ENCODE measurements at places on chromosomes 6 and 20. TPM values are rescaled to one million over a fixed set of nuclear protein-coding genes. Genes with fewer than 3 reads are reported as not detected.

- peak; percentile 63 for DNase-seq
Measured at GRCh38 chr20:37538003-37538402, 10.3 kb upstream of the BLCAP start.

DNA sequence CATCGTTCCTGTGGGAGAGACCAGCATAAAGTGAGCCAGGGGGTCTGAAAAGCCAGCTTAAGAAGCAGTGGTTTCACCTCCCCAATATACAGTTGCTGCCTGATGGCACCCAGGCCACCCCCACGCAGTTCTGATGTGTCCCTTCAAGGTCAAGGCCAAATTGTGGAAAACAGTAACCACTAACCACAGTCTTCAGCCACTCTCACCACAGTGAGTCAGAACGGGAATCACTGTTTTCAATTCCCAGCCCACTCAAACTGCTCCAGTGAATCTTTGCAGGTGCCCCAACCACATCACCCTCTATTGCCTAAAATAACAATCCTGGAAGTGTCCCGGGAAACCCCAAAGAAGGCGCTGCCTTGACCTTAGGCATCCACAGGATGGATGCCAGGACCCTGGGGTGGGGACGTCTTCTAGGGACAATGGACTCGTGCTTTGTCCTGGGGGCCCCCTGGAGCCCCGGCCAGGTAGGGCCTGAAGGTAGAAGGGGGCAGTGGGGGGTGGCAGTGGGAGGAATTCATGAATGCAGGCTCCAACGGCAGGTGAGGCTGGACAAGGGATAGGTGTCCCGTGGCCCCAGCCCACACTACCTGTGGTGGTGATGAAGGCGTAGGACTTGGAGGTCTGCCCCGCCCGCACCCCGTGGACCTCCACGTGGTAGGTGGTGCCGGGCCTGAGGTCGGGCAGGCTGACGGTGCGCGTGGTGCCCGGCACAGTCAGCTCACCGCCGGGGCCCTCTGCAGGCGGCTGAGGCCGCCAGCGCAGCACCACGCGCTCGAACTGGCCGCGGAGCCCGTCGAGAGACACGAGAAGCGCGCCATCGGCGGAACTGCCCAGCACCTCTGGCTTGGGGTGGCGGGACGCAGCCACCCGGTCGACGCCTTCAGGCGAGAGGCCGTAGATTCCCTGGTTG, 22.2 kb downstream of the TNXB start:
- DNase-seq = peak; percentile 73

DNA sequence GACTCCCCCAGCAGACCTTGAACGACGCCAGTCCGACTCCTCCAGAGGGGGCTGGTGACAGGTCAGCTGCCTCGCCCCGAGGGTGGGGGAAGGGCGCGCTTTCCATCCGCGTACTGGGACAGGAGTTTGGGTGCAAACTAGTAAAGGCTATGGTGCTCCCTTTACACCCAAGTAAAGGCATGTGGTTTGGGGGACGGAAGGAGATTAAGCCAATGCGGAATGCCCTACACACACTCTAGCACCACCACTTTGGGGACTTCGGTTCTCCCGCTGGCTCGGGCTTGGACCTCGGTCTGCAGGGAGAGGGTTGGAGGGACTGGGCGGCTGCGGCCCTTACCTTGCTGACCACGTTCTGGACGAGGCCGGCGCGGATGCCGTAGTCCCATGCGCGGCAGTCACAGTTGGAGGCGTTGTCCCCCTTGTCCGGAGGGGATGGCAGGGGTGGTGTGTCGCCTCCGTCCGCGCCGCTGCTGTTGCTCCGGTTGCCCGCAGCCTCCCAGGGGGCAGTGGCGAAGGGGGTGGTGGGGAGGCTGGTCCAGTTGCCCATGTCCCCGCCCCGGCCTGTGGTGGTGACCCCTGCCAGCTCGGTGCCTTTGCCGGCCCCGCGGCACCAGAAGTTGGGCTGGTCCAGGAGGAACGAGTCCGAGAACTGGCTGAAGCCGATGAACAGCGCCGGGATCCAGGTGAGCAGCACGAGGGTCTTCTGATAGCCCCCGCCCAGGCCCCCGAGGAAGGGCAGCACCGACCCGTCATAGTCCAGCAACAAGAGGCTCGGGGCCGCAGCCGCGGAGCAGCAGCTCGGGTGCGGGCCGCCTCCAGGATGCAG, 1.1 kb downstream of the SLC22A23 start:
- DNase-seq = no peak

The CGA gene
- not detected for total RNA-seq

Data from fibroblast of the aortic adventitia (primary cell).